ENCODE measurements at places on chromosomes 4 and X.

DNA sequence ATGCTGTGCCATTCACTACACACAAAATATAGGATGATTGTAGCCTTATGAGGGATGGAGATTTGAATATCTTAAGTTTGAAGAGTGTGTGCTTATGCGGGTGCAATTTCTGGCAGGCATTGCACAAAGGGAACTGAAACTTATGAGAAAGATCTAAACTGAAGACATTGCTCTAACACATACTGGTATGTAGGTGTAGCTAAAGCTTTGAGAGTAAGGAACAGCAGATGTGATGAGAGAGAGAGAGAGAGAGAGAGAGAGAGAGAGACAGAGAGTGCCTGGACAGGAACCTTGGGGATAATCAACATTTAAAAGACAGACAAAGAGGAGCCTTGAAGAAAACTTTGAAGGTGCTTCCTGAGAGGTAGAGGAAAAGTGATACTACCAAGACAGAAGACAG is 379.7 kb downstream of the SPRY1 start:
- DNase-seq, result no peak

GRCh38 chr4:159446266-159446976 is 343.5 kb downstream of the RAPGEF2 start:
- peak; percentile 59 for DNase-seq

GRCh38 chr4:8147231-8147970 is 11.2 kb downstream of the ABLIM2 start:
- no peak for DNase-seq

DNA sequence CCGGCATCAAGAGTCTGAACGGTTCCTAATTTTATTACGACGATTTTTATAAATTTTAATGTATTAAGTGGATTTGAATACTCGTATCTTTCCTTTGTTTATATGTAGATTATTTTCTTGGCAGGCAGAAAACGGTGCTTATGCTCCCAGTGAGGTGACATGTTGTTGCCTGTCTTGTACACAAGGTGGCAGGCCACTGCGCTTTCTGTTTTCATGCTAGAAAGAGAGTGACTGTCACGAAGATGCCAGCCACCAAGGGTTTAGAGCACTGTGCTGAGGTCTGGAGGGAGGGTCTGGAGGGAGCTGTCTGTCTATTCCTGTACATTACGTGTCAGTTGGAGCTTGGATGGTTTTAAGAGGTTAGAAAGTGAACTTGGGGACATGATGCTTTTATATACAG is 87.7 kb downstream of the SHROOM2 start:
- DNase-seq, result peak; percentile 26

DNA sequence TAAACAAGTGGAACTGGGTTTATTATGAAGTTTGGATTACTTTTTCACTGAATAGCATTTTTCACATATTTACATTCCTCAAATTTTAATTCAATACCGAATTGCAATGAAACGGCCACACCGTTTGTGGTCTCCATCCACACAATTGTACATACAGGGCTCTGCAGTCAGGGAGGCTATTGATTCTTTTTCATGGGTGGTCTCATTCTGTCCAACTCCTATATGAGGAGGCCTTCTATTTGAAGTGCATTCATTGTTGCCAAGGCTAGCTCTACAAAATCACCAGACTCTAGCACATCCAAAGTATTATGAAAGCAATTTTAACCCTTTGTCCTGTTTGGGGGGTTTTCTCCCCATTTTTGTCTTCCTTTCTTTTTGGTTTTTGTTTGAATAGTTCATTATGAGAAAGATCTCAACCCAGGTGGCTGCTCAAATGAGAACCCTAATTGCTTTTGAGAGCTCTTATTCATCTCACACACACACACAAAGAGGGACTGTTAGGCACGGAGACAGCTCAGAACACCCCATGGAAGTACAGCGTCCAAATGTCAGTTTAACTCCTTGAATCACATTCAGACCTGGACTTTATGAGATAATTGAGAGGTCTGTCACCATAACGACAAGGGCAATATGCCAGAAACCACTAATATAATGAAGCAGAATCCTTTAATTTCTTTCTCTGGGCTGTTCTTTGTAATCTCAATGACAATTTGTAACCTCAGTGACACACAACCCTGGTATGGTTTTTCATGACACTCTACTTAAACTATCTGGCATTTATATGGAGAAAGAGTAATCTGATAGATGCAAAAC is 79.4 kb downstream of the NLGN4X start:
- DNase-seq, result no peak

DNA sequence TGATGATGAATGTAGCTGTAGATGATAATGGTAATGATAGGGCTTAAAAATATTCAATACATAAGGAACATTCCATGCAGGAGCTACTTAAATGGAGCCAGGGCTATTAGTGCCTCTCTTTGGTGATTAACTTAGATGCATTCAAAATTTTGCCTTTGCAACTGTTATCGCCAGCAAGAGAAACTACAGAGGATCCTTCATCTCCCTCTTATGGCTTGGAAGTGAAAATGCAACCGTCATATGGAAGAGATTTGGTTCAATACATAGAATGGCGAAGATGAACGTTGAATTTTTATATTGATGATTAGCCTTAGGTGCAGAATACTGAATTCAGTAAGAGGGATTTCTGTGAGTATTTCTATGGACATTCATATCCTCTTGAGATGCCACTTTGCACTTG is 134.5 kb upstream of the NLGN4X start:
- DNase-seq, result no peak
